Activated CD8-positive, alpha-beta memory T cell treated with anti-CD3 and anti-CD28 coated beads for 48 hours (primary cell): ENCODE measurements at places on chromosomes 5 and 9.

GRCh38 chr5:74556006-74556405 is 84.5 kb downstream of the ENC1 start:
- no peak for DNase-seq

GRCh38 chr9:78745331-78745730 is 448.4 kb downstream of the PSAT1 start:
- no peak for DNase-seq

GRCh38 chr5:54073131-54073530 is 237.2 kb downstream of the ARL15 start:
- no peak for DNase-seq

DNA sequence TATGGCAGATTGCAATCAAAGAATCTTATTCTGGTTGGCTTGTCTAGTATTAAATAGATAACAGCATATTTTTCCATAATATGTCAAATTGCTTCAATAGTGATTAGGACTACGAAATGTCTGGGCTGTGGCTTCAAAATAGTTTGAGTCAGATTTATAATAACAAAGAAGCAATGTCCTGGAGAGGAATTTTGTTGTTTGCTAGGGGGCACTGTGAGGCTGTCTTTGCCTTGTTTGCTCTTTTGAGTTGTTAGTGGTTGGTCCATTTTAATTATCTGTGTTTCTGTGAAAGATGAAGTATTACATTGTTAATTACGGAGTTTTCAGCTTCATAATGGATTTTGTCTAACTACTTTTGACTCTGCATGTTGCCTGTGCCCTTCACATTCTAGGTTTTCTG is 713.6 kb downstream of the TLE4 start:
- no peak for DNase-seq

DNA sequence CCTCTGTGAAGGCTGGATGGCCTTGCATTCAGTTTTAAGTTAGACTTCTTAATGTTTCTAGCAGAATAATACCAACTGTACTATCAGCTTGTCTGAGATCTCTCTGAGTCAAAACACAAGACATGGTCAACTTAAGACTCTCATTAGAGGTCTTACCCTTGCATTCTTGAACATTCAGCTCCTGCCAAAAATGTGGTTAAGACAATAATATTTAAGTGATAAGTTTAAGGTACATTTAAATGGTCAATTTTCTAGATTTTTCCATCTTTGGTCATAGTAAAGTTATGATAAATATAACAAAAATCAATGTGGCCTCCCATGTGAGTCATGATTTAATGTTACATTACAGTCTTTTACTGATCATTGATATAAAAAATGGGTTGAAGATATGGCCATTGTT is 75.0 kb downstream of the NR2F1 start:
- DNase-seq, result no peak

GRCh38 chr9:105760053-105760452 is 65.7 kb downstream of the TMEM38B start:
- DNase-seq, result no peak

DNA sequence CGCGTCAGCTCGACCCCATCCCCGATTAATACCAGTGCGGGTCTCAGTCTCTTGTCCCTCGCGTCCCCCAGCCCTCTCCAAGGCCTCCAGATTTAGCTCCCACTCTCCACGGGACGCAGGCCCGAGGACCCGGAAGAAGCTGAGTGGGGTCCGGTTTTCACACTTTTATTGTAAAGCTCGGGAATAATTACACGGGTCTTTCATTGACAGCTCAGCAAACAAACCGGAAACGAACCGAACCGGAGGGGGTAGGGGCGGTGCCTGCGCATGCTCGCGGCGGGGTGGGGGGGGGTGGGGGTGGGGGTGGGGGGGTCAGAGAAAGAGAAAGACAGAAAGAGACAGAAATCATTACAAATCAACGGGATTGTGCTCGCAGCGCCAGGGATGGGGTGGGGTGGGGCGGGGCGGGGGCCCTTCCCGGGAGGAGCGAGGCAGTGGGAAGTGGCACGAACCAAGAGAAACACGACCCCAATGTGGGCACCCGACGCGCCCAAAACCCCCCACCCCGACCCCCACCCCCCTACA is 27.9 kb downstream of the PCDH1 start:
- no peak for DNase-seq

GRCh38 chr5:9324348-9325077 is 221.4 kb downstream of the SEMA5A start:
- no peak for DNase-seq

GRCh38 chr5:169416583-169417196 is 115.8 kb upstream of the SLIT3 start:
- no peak for DNase-seq

DNA sequence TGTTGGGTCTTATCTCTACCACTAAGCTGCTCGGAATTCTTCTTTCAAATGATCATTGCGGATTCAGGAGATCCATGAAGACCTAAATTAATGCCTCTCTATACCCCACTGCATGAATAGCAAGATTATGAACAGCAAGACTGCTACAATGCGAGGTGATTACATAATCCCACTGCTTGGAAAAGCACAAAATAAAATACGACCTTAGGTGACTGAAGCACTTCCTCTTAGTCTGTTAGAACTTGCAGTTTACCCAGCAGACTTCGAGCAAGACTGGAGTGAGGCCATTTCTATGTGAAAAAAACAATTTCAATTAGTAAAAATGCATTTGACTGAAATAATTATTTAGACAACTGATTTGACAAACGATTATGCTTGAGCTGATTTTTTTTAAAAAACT is 59.8 kb downstream of the SH3RF2 start:
- no peak for DNase-seq

DNA sequence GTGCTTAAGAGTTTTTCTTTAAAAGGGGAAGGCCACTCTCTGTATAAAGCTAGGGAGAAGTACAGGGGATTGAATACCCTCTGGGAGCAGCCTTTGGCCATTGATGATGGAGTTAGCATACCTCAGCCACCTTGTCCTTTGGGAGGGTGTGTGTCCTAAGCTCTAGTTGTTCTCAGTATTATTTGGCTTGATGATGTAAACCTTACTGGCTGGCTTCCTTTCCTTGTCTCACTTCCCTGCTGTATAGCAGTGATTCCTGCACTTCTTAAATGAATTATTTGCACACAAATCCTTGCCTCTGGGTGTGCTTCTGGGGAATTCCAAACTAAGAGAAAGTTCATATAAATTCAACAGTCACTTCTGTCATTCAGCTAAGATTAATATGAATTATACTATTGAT is 234.9 kb upstream of the RIOK2 start:
- DNase-seq, result no peak

- DNase-seq, result no peak
Observed at GRCh38 chr5:68565427-68565826, 349.9 kb downstream of the PIK3R1 start.

DNA sequence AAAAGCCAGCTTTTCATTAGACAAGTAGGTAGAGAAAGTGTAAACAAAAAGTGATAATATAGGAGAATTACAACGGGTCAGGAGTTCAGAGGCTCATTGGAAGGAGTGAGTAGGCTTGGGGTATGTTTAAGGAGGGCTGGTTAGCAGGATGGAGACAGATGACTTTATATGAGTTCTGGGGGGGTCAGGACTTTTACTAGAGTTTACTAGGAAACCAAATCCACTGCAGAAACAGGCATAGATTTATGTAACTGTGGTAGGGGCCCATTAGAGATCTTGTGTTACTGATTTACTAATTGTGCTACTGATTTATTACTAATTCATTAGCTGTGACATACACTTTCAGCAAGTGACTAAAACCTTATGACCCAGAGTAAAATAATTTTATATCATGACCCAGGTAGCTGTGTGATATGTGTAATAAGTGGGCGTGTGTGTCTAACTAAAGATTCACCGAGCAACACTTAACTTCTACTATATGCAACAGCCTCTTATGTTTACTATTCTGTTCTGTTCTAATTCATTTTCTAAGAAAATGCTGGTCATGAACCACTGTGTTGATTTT is 73.5 kb downstream of the IQGAP2 start:
- no peak for DNase-seq

DNA sequence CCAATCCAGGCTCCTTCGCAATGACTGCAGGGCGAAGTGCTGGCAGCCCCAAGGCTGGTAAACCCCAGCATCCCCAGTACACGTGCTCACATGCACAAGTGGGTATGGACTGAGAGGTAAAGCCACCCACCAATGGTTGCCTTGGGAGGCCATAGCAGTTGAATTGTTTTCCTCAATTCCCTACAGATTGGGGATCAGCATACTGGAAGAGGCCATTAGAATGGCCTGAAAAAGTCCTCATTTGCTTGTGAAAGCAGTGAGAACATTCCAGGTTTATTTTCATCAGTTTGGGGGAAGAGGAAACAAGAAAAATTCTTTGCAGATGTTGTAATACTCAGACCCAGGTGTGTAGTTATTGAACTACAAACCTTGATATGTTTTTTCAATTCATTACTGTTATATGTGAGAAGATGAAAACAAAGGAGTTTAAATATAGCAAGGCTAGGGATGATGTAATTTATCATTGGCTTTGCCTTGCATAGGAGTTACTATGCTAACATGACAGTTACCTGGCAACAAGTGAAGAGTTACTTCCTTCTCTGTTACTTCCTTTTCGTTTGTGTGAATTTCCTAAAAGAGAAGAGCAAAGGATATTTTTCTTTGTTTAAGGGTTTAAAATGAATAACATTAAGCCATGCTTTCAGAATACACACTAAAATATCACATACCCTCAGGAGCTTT is 36.4 kb downstream of the MTMR12 start:
- no peak for DNase-seq

GRCh38 chr5:120749737-120750136 is 285.6 kb downstream of the PRR16 start:
- no peak for DNase-seq

DNA sequence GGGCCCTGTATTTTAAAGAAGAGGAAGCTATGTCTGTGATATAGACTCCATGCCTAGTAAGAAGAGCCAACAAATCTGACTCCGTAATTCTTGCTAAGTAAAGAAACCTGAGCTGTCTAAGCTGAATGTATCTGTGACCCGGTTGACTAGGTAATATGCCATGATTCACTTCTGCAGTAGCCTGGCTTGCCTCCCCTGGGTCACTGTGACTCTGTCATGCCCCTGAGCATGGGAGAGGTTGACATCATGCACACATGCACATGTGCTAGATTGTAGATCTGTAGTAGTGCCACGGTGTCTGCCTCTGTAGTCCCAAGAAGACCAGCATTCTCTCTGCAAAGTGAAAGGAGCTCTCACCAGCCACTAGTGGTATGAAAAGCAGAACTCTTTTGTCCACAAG is 9.1 kb downstream of the SLC22A5 start:
- no peak for DNase-seq
